ENCODE measurements at places on chromosomes 4 and X. TPM values are rescaled to one million over a fixed set of nuclear protein-coding genes. Genes with fewer than 3 reads are reported as not detected.
A peak's percentile ranks its signal among the peaks of the same experiment; 100 is the strongest.

The LYAR gene
- 47.3 TPM for total RNA-seq

The CCKAR gene
- total RNA-seq: not detected

The ZFP42 gene
- total RNA-seq: not detected

- DNase-seq: peak; percentile 90
Observed at GRCh38 chr4:79163981-79164490, 161.8 kb downstream of the NAA11 start.

- DNase-seq: no peak
Observed at GRCh38 chr4:141155586-141155985, 22.3 kb upstream of the RNF150 start.
